Left forelimb (tissue), 1 donor: ENCODE measurements at places on chromosomes 7 and 10.

DNA sequence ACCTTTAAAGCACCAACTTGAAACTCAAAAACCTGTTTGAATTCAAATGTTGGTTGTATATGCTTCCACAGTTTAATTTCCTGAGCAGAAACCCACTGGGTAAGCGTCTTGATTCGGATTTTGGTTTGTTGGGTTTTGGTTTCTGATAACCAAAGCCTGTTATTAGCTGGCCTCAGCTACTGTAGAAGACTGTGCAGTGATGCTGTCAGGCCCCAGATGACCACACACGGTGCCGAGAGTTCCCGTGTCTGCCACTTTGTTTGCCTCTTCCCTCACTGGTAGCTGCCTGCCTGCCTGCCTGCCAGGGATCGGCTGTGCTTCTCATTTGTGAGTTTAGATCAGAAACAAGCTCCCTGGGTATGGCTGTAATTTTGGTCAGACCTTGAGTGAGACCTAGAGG is 5.6 kb downstream of the MDH2 start:
- no peak for DNase-seq

DNA sequence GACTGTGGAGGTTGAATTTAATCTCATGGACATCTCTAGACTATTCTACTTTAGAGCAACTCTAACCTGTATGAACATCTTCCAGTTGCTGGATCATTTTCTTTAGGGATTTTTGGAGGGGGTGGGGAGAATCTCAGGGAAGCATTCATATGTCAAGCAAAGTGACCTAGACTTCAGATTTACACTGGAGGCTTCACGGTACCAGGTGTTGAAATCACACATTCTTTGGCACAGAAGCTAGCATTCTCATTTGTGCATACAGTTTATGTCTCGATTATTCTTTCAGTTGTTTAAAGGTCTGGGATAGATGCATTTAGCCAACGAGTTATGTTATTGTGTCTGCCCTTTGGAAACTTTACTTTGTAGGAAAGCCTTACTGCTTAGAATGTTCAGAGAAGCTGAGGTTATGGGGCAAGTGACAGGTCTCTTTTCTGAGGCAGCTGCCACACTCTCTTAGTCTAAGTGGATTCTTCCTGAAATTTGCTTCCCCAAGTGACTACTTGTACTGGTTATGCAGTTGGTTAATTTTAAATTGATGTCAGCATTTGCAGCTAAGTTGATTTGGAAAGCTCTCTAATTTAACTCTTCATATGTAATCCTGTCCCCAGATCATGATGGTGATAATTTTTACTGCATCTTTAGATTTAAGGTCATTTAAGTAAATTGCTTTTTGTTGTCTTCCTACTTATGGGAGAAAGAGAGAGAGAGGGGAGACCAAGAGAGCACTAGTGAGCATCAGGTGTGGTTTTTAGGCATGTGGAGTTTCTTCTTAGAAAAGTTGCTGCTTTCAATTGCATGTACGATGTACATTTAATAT is 153.8 kb downstream of the PRKG1 start:
- no peak for DNase-seq

DNA sequence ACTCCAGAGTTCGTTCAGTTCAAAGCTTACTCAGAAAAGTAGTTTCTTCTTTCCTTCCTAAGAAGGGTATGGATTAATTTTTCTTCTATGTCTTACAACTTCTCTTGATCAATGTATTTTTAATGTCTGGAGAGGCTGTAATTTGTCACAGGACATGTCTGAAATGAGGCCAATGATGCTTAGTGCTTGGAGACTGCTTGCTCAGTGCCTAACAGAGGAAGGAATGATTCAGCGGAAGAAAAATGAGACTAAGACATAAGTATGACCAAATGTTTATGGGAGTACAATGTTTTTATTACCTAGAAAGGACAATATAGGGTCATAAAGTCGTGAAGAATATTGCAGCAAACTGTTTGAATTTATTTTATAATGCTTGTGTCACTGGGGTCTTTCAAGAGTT is 43.3 kb downstream of the GPR37 start:
- DNase-seq, result no peak

- no peak for DNase-seq
Measured at GRCh38 chr7:71854546-71855397, 557.4 kb downstream of the CALN1 start.

GRCh38 chr10:77696584-77696983 is 59.0 kb upstream of the KCNMA1 start:
- DNase-seq, result no peak

GRCh38 chr10:112313911-112314310 is 30.7 kb downstream of the TECTB start:
- DNase-seq, result no peak

- DNase-seq, result no peak
Measured at GRCh38 chr7:92231-92674, 100.1 kb upstream of the FAM20C start.

DNA sequence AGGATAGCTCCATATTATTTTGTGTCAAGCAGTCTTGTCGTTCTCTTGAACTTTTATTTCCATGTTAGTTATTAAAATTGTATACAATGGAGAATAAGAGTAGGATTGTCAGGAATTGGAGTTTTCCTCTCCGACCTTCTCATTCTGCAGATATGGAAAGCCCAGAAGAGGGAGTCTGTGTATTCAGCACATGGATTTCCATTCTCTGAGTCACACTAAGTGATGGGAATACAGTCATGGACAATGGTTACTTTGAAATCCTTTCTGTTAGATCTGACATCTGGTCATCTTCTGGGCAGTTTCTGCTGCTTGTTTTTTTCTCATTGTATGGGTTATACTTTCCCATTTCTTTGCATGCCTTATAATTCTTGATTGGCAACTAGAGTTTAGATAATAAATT is 5.0 kb upstream of the TASOR2 start:
- DNase-seq, result no peak

GRCh38 chr7:82323806-82324205 is 119.8 kb downstream of the CACNA2D1 start:
- DNase-seq, result no peak
